Stimulated activated CD4-positive, alpha-beta T cell treated with anti-CD3 and anti-CD28 coated beads, Interleukin-1b, Interleukin-23, amount 100 ng/mL, for 48 hours (primary cell): ENCODE measurements at places on chromosomes 1 and 21.
A peak's percentile ranks its signal among the peaks of the same experiment; 100 is the strongest.

DNA sequence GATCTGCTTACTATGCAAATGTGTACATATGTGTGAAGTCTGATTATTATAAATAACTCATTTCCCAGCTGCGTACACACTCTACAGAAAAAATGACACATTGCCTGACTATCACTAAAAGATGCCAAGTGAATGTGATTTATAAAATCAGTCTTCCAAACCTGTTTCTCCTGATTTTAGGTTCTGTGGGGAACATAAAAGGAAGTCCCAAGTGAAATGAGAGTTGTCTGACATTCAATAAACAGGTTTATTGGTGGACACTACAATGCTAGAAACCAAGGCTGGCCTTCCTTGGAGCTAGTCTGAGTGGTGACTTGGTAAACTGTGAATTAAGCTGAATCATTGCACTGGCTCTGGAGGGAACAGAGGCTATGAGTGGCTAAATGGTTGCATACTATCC, 287.9 kb upstream of the ESRRG start:
- DNase-seq: no peak

GRCh38 chr1:58887059-58887458, 103.2 kb upstream of the JUN start:
- DNase-seq: no peak

- DNase-seq: no peak
Observed at GRCh38 chr1:22241250-22241649, 98.4 kb upstream of the WNT4 start.

GRCh38 chr1:31834501-31834900, 18.7 kb upstream of the SPOCD1 start:
- DNase-seq: no peak

DNA sequence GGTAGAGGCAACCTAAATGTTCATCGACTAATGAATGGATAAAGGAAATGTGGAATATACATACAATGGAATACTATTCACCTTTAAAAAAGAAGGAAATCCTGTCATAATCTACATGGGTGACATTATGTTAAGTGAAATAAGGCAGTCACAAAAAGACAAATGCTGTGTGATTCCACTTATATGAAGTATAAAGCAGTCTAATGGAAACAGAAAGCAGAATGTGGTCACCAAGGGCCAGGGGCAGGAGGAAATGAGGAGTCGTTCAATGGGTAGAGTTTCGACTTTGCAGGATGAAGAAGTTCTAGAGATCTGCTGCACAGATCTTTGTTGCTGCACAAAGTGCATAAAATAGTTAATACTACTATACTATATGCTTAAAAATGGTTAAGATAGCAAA, 7.8 kb downstream of the DIPK1A start:
- peak; percentile 52 for DNase-seq

DNA sequence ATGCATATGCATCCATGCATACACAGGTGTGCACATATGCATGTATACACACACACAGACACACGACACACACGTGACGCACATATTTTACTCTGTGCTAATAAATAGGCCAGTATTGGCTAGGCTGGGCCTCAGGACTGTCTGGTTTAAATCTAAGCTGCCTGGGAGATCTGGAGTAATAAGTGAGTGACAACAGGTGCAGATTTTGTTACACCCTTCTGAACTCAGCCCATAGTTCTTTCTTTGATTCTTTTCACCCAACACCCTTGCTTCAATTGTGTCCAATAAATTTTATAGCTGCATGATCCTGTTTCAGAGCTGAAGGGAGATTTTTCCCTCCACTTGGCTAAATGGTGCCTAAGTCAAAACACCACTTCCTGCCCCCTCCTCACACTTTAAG, 132.8 kb downstream of the FGGY start:
- DNase-seq: no peak

GRCh38 chr1:27176954-27177353, 22.0 kb upstream of the SLC9A1 start:
- DNase-seq: no peak

DNA sequence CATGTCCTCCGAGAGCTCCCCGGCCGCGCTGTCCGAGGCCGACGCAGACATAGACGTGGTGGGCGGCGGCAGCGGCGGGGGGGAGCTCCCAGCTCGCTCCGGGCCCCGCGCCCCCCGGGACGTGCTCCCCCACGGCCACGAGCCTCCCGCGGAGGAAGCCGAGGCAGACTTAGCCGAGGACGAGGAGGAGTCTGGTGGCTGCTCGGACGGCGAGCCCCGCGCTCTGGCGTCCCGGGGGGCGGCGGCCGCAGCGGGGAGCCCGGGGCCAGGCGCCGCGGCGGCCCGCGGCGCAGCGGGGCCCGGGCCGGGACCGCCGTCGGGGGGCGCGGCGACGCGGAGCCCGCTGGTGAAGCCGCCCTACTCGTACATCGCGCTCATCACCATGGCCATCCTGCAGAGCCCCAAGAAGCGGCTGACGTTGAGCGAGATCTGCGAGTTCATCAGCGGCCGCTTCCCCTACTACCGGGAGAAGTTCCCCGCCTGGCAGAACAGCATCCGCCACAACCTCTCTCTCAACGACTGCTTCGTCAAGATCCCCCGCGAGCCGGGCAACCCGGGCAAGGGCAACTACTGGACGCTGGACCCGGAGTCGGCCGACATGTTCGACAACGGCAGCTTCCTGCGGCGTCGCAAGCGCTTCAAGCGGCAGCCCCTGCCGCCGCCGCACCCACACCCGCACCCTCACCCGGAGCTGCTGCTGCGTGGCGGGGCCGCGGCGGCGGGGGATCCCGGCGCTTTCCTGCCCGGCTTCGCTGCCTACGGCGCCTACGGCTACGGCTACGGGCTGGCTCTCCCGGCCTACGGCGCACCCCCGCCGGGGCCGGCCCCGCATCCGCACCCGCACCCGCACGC, 547 bp downstream of the FOXD2 start:
- peak; percentile 19 for DNase-seq

DNA sequence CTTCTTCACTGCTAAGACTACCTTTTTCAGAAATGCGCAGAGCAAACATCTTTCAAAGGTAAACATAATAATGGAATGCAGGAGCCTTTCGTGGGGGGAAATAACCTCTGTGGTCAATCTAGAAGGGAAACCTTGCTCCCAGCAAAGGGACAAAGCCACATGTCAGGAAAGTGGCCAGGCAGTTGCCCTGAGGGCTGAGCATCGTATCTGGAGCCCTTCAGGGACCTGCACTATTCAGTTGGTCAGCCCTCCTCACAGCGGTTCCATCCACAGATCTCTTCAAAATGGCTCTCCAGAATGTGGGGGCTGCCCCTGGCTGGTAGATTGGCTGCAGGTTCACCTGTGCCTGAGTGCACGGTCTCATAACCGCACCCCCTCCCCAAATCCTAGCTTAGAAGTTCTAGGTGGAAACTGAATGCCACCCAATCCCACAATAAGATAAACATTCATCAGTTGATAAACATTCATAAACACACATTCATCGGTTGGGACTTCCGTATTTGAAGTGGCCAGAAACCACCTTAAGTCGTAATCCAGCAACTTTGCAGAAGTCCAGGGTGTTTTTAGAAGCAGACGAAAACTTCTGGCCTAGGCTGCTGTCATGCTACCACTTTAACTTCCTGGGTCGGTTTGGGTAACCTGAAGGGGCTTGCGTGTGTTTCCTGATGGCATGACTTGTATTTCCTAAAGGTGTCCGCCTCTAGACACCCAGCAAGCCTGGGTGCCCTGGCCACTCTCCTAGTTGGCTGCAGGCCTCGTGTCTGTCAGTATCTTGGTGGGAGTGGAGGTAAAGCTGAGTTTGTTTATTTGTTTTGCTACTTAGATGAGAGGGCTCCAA, 50.5 kb downstream of the RASSF5 start:
- DNase-seq: peak; percentile 41

- no peak for DNase-seq
Observed at GRCh38 chr1:78691995-78692747, 42.5 kb downstream of the IFI44 start.

DNA sequence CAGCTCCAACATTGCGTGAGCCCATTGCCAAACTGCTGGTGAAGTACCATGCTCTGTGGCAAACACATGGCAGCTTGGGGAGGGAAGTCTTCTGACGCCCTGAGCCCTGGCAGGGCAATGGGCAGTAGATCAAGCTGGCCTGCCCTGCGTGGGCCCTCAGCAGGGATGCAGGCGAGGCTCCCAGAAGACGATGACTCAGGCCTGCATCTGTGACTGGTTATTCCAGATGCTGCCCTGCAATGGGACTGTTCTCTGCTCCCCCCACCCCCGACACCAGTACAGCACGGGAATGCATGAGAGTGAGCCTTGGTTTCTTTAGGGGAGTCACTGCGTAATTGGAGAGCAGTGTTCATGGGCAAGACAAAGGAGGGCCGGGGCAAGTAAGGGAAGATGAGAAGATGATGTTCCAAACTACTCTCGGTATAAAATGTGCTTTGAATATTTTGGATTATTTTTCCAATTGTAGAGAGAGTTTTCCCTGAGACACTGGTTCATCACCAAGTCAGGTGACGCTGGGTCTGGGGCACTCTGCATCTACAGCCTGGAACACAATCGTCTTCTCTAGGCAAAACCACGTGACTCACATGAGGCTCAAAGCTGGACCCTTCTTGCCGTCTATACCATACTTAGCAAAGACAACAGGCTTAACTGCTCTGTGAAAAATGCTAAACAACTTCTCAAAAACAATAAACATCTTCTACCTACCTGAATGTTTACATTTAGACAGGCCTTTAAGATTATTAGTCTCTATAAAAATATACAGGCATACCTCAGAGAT, 9.0 kb upstream of the C1orf198 start:
- no peak for DNase-seq

- DNase-seq: peak; percentile 60
Observed at GRCh38 chr1:2415801-2416208, 3.4 kb upstream of the PEX10 start.

GRCh38 chr1:183444243-183444642, 26.1 kb upstream of the NMNAT2 start:
- DNase-seq: no peak

- no peak for DNase-seq
Observed at GRCh38 chr1:150429805-150430204, 57.4 kb upstream of the TARS2 start.

DNA sequence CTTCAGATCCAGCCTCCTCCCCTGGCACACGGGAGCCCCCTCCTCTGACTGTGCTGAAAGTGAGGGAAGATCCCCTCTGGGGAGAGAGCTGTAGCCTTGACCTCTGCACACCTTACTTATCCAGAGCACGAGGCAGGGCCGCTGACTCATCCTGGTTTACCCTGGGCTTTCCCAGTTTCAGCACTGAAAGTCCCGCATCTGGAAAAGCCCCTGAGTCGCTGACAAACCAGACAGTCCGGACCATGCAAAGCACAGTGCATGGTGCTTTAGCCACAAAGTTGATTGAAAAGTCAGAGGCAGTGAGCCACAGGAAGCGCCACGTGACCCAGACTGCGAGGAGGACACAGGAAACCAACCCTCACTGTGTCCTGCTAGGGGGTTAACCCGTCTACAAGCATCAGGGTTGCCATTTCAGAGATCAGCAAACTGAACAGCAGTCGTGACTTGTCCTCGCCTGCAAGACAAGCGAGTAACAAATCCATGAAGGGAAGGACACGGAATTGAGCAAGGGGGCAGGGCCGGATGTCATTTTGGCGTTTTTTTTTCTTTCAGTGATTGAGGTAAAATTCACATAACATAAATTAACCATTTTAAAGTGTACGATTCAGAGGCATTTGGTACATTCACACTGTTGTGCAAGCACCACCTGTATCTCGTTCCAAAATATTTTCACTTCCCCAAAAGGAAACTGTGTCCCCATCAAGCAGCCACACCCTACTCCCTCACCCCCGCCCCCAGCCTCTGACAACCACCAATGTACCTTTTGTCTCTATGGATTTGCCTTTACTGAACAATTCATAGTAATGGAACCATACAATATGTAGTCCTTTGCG, 19.9 kb upstream of the IFNGR2 start:
- DNase-seq: peak; percentile 76

DNA sequence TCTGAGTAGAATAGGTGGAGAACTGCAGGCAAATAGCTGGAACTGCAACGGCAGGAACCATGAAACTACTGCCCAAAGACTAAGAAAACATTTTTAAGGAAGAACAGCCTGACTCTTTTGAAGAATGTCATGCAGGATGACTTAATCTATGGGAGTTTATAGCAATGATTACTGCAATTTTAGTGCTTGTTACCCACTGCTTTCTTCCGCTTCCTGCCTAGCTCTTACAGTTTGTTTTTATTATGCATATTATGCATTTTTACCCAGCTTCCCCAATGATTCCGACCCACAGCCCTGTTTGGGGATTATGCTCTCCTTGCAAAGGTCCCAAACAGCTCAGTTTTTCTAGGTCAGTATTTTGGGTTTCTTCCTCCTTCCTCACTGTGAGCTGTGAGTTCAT, 71.2 kb downstream of the PCNX2 start:
- no peak for DNase-seq

- no peak for DNase-seq
Observed at GRCh38 chr1:116989835-116990234, 11.7 kb upstream of the CD101 start.

DNA sequence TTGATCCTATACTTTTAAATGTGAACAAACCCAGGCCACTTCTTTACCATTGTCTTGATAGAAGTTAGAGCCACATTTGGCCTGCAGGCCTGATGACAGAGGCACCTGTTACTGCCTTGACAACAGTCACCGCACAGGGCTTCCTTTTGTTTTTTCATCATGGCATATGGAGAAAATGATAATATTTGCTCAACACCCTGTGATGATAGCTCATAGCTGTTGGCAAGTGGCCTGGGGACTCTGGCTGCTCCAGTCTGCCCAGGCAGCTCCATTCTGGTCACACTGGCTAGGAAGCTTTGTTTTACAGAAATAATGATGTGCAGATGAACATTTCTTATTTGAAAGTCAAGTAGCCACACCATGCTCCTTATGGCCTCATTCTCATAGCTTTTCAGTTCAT, 89.6 kb upstream of the GPR88 start:
- no peak for DNase-seq

DNA sequence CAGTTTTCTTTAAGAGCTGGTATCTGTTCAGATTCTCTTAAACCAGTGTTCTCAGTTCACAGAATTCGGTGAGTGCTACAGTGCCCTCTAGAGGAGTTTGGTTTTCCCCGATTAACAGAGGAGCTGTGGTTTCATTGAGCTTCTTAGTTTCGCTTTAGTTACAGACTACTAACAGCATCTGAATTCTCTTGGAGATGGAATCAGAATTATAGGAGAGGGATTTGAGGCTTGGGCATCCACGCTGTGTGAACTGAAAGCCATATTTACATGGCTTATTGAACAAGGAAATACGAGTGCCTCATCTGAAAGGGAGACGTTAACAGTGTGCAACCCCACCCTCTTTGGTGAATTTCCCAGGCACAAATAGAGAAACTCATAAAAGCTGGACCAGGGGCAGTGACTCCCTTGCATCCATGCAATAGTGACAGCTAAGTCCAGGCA, 202.0 kb downstream of the USH2A start:
- DNase-seq: no peak

GRCh38 chr1:177439301-177439700, 268.5 kb downstream of the BRINP2 start:
- DNase-seq: no peak

GRCh38 chr21:17799414-17800164, 19.6 kb downstream of the C21orf91 start:
- no peak for DNase-seq

DNA sequence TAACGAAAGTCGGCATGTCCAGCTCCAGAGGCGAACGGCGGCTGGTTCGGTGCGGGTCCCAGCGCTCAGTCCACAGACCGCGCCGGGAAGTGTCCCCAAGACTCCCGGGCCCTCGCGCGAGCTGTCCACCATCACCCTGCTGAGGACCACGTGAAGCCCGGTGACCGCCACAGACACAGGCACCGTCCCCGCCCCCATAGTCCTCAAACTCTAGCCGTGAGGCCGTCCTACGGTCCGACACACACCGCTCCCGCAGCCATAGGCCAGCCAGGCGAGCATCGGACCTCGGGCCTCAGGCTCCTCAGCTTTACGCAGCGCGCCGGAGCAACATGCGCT, 535 bp downstream of the SETD4 start:
- DNase-seq: peak; percentile 21
